ENCODE measurements at places on chromosomes 1 and 21.

- peak; percentile 83 for DNase-seq
These were observed 4.1 kb downstream of the KIF21B start for GRCh38 chr1:201019321-201019977.

DNA sequence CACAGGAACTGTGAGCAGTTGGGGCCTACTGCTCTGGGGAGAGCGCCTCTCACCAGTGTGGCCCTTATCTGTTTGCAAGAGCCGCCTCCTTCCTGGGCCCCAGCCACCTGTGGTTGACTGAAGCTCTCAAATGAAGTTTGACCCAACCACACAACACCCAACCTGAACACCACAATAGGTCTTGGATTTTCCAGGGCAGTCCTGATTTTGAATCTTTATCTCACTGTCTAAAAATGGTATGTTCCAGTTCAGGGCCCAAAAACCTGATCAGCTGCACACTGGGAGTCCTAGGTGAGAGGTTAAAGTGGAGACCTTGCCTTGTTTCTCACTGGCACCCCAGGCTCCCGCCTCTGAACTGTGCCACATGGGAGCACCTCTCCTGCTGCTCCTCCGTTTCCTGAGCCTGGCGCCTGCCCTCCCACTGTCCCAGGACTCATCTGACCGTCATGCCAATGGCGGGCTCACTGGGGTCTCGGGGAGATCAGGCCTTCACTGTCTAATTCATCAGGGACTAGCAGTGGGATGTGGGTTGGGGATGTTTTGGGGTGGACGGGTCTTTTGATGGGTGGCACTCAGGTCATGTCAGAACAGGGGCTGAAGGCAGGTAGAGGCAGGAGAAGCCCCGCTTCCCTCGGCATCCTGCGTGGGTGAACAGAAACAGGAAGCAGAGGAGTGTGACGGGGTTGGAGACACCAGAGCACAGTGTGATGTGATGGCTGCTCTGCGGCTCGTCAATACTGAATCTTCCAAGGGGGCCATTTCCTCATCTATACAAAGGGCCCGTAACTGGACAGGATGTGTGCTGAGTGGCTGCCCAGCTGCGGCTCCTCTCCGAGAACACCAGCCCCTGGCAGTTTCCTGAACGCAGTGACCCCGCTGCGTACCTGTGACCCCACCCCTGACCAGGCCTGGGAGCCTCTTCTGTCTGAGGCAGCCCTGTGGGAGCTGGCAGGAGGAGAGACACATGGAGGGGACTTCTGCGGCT lies 59.6 kb upstream of the ITPKB start:
- DNase-seq, result peak; percentile 41

- no peak for DNase-seq
These were observed 5.6 kb downstream of the MAP3K21 start for GRCh38 chr1:233333086-233333485.

DNA sequence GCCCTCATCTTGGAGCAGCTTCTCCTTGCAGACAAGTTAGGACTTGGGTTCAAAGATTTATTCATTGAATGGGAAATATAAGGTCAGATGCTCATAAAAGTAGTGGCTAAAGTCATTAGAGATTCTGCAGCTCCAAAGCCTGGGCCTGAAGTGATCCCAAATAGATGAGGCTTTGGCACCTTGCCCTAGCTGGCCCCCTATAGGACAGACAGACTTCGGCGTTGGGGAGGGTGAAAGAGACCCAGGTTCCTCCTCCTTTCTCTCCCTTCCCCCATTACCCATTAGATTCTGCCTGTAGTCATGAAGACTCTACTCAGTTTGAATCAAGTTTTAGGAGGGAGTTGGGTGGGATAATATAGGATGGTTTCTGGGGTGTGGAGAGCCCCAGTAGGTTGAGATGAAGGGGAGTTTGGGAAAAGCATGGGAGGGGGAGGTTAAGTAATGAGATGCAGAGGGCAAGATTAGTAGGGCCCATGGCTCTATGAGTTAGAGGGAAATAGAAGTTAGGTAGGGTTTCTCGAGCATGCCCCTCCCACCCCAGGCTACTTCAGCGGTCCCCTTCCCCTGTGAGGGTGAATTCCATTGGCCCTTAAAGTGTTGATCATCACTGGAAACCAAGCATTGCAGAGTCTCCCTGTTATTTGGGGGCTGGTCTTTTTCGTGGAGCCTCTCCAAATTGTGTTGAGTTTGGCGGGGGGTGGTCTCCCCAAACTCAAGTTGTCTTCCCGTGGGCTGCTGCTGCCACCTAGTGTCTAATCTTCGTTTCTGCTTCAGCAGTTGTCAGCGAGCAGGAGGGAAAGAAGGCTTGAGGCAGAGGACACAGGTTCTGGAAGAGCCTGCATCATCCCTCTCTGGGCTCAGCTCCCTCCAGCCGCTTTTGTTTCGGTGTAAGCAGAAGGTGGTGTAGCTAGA lies 2.1 kb upstream of the AHDC1 start:
- peak; percentile 35 for DNase-seq

DNA sequence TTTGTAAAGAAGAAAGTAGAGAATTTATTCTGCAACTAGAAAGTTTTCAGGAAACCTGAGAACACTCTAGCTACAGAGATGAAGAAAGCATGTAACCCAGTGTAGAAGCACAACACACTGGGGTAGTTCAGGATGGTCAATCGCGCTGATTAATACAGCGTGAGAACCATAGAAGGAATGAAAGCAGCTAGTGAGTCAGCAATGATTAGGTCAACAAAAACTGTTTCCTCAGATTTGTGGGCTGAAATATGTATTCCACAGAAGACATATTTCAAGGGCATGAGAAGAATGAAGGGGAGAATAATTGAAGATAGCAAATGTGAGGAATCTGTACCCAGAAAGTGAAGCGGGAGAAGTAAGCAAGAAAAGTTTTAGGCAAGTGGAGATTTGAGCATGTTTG lies 97.8 kb upstream of the ADGRL2 start:
- DNase-seq, result no peak

GRCh38 chr21:17693801-17694200 lies 81.1 kb upstream of the BTG3 start:
- no peak for DNase-seq

DNA sequence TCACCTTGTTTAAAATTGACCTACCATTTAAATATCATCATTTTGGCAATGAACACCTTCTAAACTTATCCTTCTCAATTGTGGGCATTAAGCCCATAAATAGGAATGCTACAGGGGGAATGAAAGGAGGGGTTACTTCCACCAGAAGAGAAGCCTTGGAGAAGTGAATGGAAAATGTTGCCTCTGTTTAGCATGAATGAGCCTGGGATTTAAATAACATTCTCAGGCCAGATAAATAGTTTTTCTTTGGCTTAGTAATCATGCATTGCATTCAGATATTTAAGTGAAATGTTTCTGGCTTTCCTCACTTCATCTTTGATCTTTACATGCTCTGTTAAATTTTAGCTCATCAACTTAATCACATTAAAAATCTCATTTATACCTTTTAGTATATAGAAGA lies 284.3 kb upstream of the FMN2 start:
- no peak for DNase-seq

- DNase-seq, result no peak
These were observed 50.9 kb downstream of the EVA1C start for GRCh38 chr21:32463367-32463766.

DNA sequence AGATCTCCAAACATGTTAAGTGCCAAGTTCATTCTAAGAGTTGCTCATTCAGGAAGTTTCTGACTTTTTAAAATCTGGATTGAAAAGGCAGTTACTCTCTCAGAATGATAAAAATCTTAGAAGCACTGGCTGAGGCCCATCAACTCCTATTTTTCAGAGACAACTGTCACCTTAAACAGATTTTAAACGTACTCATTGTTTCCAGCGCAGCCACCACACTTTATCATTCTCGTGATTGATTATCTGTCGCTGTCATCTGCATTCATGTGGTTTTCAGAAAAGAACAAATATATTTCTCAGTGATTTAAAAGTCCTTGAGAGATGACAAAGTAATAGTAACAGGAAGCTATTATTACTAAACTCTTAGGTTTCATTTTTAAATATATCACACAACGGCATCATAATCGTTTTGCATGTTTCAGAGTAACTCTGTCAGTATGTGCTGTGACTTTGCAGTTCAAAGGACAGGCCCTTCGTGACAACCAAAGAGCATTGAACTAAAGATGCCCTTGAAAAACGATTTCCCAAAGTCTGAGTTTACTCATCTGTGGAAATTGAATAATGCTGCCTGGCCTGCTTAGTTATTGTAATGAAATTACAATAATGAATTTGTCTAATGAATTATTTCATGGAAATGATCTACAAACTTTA lies 14.9 kb upstream of the KCNK1 start:
- no peak for DNase-seq

DNA sequence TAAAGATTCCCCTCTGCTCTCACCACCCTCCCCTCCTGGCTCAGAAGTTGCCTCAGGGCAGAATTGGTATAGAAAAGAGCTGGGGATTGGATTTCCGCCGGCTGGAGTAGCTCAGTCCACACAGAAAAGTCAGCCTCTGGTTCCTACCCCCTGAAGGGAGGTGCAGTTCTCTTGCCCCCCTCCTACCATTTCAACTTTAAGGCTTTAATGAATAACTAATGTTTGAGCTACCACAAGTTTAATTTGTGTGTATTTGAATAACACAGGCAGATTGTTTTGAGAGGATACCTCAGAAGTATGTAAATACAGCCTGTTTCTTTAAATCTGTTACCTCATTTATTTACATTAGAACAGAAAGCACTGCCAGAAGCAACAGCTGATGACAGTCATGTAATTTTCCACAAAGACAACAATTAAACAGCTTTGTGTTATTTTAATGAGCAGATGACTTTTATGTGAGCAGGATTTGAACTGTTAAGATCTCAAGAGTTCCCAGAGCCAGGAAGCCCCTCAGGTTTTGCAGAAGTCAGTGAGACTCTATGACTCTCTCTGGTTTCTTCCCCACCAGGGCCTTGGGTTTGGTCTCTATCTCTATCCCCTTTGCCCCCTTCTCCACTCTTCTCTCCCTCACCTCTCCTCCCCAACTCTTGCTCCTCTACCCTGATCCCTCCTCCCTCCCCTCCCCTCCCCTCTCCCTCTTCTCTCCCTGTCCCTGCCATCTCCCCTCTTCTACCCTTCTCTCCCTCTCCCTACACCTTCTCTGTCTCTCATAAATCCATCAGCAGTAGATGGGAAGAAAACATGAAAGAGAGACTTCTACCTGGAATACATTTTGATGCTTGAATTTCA lies 26.3 kb downstream of the DUSP10 start:
- no peak for DNase-seq

GRCh38 chr1:87134625-87135328 lies 193.9 kb upstream of the LMO4 start:
- no peak for DNase-seq

GRCh38 chr1:208159555-208160258 lies 84.5 kb downstream of the PLXNA2 start:
- DNase-seq, result no peak
